CD8-positive, alpha-beta memory T cell (primary cell): ENCODE measurements at places on chromosomes 16 and 17. TPM values are rescaled to one million over a fixed set of nuclear protein-coding genes. Genes with fewer than 3 reads are reported as not detected.

- DNase-seq: no peak
- H3K4me3 ChIP-seq: no peak overlapping the region
- no peaks in the 10 kb centered on the region for H3K36me3 ChIP-seq
- no peaks in the 10 kb centered on the region for H3K4me1 ChIP-seq
Observed at GRCh38 chr17:10613775-10614513, 43.2 kb downstream of the MYH3 start.

GRCh38 chr16:52563767-52564611 lies 17.0 kb upstream of the TOX3 start:
- H3K4me1 ChIP-seq: no peaks in the 10 kb centered on the region
- H3K4me3 ChIP-seq: no peak overlapping the region
- no peaks in the 10 kb centered on the region for H3K36me3 ChIP-seq
- no peaks in the 10 kb centered on the region for H3K27me3 ChIP-seq
- DNase-seq: no peak
- no peak overlapping the region for H3K27ac ChIP-seq

GRCh38 chr17:62656446-62656845 lies 29.0 kb downstream of the MRC2 start:
- no peak overlapping the region for H3K27ac ChIP-seq
- H3K4me1 ChIP-seq: peaks cover 11% of the 10 kb centered on the region
- H3K36me3 ChIP-seq: no peaks in the 10 kb centered on the region
- H3K27me3 ChIP-seq: no peaks in the 10 kb centered on the region

- H3K4me1 ChIP-seq: no peaks in the 10 kb centered on the region
- no peak overlapping the region for H3K4me3 ChIP-seq
- no peak for DNase-seq
- no peak overlapping the region for H3K27ac ChIP-seq
Observed at GRCh38 chr17:68709461-68709860, 108.3 kb upstream of the FAM20A start.

Gene MYH11
- total RNA-seq: not detected

Gene KRT15
- total RNA-seq: not detected
